Mesothelial cell of epicardium (in vitro differentiated cells): ENCODE measurements at places on chromosomes 2 and 18.

- DNase-seq: no peak
These were observed 32.6 kb upstream of the E2F6 start for GRCh38 chr2:11498543-11499034.

DNA sequence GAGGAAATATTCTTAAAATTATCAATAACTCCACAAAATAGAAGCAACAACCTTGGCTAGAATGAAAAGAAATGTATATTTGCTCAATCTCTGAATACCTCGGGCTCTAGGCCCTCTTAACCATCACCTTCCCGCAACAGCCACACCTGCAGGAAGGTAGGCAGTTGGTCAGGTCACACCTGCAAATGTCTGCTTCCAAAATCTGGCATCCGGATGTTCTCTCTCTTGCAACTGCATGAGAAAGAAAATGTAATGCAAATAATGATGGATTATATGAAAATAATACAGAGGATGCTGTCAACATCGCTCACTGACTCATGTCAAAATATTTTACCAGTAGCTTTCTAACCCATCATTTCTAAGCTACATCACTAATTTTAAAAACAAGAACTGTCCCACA, 148.3 kb downstream of the SATB2 start:
- DNase-seq: no peak

DNA sequence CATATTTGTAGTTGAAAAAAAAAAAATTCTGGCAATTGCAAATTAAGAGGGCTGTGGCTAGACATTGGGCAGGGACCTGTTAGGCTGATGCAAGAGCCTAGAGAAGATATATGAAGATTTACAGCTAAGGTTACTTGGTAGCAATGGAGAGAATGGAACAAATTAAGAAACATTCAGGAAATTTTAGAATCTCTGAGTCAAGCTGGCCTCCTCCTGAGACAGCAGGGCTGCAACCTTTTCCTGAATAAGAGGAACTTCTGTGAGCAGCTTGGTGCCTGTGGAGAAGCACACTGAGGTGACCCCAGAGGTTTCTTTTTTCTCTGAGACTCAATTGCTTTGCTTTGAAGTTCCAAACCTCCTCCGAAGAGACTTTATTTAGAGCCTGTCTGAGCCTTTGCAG, 118.6 kb upstream of the LRATD1 start:
- no peak for DNase-seq

DNA sequence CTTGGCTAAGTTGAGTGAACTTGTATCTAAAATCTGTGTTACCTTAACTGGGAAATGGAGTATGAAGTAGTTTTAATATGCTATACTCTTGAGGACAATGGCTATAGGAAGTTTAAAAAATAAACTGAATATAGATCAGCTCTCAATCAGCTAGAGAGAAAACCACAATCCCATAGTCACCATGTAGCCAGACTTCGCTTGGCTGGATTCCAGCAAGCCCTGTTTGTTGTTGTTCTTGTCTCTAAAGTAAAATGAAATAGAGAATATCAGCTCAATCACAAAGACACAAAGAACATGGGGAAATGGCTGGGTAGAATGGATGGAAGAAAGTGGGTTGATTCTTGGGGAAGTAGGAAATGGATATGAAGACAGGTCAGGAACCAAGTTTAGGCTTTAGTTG, 234.9 kb downstream of the PHLPP1 start:
- DNase-seq: no peak

GRCh38 chr2:166671235-166671634, 177.2 kb upstream of the SCN7A start:
- no peak for DNase-seq

DNA sequence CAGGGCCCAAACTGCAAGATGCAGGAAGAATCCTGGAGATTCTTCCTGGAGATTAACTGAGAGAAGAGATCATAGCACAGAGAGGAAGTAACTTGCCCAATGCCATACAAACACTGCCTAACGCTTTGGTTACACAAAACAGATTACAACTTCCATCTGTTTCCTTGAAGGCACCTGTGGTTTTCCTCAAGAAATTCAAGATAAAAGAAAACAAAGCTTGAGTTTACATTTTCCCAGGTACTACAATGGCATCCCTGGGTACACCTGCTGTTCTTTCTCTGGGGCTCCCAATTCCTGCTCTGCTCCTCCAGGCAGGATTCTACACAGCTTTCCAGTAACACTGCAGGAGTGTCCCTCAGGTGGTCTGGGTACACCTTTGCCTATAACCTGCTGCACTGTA, 781.9 kb upstream of the ID2 start:
- no peak for DNase-seq

DNA sequence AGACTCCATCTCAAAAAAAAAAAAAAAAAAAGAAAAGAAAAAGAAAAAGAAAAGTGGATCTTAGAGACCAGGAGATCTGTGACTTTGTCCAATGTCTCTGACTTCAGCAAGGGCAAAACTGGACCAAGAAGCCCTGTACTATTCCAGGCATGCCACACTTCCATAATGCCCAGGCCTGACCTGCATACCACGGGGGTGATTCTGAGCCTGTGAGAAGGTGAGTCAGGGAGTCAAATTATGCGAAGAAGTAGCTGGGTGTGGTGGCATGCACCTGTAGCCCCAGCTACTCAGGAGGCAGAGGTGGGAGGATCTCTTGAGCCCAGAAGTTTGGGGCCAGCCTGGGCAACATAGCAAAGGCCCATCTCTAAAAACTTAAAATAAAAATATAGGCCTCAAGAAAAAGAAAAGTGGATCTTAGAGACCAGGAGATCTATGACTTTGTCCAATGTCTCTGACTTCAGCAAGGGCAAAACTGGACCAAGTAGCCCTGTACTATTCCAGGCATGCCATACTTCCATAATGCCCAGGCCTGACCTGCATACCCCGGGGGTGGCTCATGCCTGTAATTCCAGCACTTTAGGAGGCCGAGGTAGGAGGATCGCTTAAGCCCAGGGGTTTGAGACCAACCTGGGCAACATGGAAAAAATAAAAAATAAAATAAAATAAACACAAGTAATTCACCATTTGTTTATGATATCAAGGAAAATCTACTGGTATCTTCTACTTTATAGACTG, 12.2 kb upstream of the PUM2 start:
- no peak for DNase-seq

GRCh38 chr2:19690429-19690828, 211.4 kb downstream of the TTC32 start:
- no peak for DNase-seq

- DNase-seq: no peak
These were observed 153.4 kb downstream of the TMEM18 start for GRCh38 chr2:523698-524270.

GRCh38 chr18:62957885-62958472, 242.6 kb downstream of the PHLPP1 start:
- no peak for DNase-seq

DNA sequence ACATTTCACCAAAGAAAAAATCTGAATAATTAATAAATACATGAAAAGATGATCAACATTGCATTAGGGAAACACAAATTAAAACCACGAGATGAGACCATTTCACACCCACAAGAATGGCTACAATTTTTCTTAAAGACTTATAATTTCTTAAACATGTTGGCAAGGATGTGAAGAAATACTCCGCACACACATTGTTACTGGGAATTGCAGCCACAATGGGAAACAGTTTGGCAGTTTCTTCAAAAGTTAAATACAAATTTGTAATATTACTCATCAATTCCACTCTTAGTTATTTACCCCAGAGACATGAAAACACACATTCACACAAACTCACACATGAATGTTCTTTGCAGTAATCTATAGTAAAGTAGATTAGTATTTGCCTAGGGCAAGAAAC, 363.3 kb upstream of the SMIM21 start:
- DNase-seq: no peak

DNA sequence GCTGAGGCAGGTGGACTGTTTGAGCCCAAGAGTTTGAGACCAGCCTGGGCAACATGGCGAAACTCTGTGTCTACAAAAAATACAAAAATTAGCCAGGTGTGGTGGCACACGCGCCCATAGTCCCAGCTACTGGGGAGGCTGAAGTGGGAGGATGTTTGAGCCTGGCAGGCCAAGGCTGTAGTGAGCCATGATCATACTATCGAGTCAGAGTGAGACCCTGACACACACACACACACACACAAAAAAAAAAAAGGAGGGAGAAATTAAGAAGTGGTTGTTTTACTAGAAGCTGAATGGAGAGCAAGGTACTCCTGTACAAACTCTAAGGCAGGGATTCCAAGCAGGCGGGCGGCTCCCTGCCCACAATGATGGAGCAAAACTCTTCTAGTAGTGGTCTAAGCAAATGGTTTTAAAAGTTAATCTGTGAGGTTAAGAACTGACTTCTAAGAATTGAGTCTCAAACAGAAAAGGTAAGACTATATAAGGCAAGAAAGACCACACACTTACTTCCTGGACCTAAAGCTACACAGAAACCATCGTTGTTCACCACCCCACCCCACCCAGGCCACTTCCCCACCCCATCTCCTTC, 2.6 kb downstream of the ANKRD44 start:
- DNase-seq: no peak

GRCh38 chr2:30428348-30428662, 18.7 kb upstream of the LCLAT1 start:
- no peak for DNase-seq

DNA sequence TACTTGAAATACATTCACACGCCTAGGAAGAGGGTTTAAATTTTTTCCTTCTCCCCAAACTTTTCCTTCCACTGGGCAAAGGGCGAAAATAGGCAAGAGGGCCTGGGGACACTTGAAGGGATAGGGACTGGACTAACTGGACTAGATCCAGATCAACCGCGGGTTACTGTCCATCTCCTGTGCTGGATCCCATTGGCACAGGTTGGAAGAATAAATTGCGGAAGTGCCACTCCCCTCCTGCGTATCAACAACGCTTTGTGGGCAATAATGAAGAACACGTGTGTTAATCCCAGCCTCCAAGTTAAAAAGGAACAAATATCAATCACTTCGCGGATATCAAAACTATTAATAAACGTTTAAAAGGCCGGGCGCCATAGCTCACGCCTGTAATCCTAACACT, 1.7 kb upstream of the FZD5 start:
- DNase-seq: no peak

- DNase-seq: no peak
These were observed 24.0 kb downstream of the LCT start for GRCh38 chr2:135812907-135813511.

DNA sequence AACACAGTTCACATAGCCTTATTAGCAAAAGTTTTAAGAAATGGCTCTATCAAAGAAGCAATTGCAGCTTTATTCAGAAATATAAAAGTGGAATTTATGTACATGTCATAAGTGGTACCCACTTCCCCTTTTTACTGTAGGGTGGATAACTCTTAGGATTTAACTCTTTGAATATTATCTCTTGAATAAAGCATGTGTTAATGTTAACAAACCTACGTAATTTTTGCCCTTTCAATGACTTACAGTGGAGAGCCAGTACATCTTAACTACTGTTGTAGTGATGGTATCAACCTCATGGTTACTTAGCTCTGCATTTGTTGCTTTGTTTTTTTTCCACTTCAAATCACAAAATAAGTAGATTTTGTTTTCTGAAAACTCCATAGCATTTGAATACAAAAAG, 8.8 kb downstream of the NABP1 start:
- no peak for DNase-seq

GRCh38 chr18:74624466-74624865, 26.8 kb downstream of the ZNF407 start:
- DNase-seq: no peak

- DNase-seq: no peak
These were observed 93.0 kb downstream of the NRP2 start for GRCh38 chr2:205775097-205775877.

- no peak for DNase-seq
These were observed 59.9 kb upstream of the SLC1A4 start for GRCh38 chr2:64929333-64929732.

- no peak for DNase-seq
These were observed 110.3 kb downstream of the PTPRM start for GRCh38 chr18:7677424-7677823.

- peak; percentile 29 for DNase-seq
These were observed 420 bp downstream of the PIGN start for GRCh38 chr18:62186499-62186773.

- no peak for DNase-seq
These were observed 793 bp downstream of the ZNF236 start for GRCh38 chr18:76823161-76823538.

DNA sequence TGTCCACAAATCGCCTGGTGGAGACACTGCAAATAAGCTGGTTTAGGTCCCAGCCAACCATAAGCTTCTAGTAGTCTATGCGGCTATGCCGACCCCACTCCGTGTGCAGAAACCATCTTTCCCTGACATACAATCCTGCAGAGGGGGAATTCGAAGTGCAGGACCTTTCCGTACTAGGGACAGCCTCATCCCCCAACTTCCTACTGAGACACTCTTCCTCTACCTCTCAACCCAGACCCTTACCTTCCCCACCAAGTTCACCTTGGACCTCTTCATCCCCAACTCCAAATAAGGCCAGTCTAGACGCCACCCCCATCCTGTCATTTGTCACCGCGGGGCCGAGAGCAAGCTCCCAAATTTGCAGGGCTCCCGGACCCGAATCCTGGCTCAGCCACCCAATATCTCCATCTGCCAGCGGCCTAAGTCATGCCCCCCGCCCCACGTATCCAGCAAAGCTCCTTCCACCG, 496 bp downstream of the SUCLG1 start:
- DNase-seq: no peak

GRCh38 chr18:59047321-59048047, 92.2 kb upstream of the SEC11C start:
- no peak for DNase-seq

- DNase-seq: no peak
These were observed 296 bp downstream of the TTC21B start for GRCh38 chr2:165953306-165953654.

- DNase-seq: no peak
These were observed 205.3 kb downstream of the LRP1B start for GRCh38 chr2:141925511-141925910.

GRCh38 chr18:75208155-75208835, 644 bp downstream of the PTGR3 start:
- DNase-seq: no peak

GRCh38 chr2:163580757-163581156, 155.1 kb downstream of the FIGN start:
- DNase-seq: no peak

DNA sequence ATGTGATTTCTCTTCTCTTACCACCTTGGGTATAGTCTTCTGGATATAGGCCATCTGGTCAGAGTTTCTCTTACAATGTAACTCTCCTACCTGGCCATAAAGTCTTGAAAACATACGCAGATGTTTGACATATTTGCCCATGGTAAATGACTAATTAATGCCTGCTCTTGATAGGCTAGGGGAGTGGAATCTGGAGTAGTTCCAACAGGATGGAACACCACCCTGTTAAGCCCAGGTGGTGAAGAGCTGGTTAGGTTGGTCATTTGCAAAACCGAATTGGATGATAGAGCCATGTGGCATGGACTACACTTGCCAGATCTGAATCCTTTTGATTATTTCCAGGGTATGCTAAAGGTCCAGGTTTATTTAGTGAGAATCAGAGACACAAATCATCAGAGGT, 36.5 kb downstream of the HADHB start:
- no peak for DNase-seq

- DNase-seq: no peak
These were observed 269.1 kb upstream of the SIX3 start for GRCh38 chr2:44672431-44672830.

- no peak for DNase-seq
These were observed 536.7 kb upstream of the TNP1 start for GRCh38 chr2:217396586-217396985.
